ENCODE measurements at places on chromosomes 3 and 15.

DNA sequence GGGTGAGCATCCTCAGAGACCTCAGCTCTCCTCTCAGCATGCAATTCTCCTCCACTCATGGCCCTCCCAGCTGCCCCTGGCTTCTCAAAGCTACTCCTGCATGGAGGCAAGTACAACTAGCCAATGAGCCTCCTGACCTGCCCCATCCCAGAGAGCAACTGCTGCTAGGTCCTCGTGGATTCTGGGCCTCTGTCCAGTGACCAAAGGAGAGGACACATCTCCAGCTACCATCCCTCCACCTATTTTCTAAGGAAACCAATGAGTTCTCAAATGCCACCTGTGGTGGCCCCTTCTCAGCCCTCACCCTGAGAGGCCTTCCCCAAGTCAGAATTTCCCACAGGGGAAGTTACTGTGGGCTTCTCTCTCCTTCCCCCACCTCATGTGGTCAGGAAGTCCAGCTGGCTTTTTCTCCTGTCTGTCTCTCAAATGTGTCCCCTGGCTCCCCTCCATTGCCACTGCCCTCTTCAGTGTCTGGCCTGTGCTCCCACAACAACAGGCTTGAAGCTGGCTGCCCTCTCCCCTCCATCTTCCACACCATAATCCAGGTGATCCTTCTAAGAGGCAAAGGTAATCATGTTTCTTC, 43.0 kb downstream of the LIPC start:
- no peak for DNase-seq

DNA sequence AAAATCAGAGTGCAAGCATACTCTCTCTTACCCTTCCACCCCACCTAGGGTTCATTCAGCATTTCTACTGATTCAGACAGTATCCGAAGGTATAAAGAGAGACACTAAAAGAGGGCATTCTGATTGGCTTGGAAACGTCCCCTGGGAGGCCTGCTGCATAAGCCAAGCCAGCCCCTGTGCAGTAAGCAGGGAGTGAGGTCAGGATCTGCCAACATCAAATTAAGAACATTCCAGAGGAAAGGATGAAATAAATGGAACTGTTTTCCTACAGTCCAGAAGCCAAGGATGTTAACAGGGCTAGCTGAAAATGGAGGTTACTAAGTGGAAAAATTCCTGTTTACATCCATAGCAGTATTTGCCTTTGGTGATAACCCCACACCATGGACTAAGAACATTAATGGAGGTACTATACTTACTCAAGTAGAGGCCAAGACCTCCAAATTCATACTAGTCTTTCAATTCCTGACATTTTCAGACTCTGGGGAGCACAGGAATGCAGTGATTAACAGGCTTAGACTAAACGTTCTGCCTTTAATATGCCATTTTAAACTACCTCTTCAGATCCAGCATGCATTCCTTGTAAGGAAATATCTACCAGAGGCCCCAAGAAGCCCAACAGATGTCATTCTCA, 34.5 kb downstream of the NPTN start:
- no peak for DNase-seq

DNA sequence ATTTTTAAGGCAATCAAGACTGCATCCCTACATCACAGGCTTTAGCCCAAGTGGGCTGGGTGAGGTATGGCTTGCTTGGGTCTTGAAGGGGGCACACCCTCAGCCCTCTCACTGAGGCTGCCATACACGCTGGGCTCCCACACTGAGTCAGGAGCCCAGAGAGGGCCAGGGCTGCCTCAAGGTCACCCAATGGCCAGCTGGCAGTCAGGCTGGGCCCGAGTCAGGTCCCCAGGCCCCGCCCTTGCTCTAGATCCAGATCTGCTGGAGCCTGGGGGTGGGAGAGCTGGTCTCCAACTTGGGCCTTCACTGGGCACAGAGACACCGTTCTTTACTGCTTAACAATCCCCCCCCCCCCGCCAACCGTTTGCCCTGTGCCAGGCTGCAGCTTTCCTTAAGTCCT, 88.1 kb downstream of the IQSEC1 start:
- DNase-seq = no peak

DNA sequence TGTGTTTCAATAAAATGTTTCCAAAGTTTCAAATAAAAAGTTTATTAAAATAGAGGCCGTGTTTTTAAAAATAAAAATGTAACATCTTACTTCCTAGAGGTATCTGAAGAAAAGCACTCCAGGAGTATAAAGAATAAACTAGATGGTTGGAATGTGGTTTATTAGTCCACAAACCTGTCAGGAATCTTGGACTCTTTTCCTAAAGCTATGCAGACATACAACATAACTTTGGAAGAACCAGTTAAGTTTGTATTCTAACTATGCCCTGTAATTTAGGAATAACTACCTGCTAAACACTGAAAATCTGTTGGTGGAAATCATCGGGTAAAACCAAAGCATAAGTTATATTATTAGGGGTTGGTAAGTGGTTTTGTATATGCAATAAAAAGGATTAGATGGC, 51.6 kb downstream of the PPARG start:
- DNase-seq = no peak

DNA sequence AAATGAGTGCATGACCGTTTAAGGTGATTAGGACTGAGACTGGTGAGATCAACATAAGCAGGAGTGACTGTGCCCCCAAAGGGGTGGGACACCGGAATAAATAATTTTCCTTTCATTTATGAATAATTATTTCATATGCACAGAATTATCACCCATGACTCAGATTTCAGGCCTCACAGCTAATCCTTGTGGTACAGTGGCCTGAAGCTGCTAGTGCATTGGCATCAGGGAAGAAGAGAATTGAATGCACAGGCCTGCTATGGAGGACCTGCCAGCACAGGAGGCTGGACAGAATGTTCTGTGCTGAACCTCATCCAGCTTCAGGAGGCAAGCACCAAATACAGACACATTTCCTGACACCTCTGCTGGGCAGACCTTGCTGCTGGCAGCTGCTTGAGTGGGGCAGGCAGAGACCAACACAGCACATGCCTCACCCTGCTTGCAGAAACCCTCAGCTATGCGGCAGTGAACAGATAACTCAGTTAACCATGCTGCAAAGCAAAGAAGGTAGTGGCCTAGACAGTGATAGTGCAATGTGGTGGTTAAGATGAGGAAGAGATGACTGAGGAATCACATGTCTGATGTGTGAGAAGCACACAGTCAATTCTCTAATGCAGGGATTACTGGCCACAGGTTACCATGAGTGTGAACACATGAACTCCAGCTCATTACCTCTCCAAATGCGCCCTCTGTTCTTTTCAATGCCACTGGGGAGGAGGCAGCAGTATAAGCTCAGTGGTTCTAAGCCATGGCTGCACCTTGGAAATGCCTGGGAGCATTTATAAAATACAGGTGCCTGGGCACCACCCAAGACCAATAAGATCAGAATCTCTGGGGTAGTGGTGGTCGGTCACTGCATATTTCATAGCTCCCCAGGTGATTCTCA, 68.1 kb upstream of the SCN5A start:
- DNase-seq = no peak

GRCh38 chr3:16365491-16366128, 100.6 kb downstream of the OXNAD1 start:
- no peak for DNase-seq

DNA sequence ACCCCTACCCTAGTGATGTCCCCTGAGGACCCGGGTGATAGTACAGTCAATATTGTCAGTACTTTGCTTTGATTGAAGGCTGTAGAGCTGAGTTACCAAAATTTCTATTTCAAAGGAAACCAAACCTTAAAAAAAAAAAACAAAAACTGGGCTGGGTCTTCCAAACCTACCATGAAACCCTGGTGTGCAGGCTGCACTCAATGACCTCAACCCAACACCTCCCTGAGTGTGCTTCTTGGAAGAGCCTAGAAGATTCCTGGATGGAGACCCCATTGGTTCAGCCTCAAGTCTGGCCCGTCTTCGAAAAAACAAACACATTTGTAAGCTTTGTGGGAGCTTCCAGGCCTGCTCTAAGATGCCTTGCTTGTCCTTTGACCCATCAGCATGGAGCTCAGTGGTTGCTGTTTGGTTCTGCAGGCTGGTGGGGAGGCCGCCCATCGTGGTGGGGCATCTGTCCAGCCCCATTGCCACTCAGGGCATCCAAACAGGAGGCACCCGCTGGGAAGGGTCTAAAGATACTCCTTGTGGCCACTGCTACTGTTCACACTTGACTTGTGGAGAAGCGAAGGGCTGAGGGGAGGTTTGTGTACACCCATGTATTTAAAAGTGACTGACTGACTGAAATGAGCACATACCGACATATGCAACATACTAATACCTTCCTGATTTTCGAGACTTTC, 32.2 kb downstream of the CRTAP start:
- no peak for DNase-seq

- no peak for DNase-seq
Observed at GRCh38 chr3:33111581-33111980, 2.2 kb upstream of the CRTAP start.

DNA sequence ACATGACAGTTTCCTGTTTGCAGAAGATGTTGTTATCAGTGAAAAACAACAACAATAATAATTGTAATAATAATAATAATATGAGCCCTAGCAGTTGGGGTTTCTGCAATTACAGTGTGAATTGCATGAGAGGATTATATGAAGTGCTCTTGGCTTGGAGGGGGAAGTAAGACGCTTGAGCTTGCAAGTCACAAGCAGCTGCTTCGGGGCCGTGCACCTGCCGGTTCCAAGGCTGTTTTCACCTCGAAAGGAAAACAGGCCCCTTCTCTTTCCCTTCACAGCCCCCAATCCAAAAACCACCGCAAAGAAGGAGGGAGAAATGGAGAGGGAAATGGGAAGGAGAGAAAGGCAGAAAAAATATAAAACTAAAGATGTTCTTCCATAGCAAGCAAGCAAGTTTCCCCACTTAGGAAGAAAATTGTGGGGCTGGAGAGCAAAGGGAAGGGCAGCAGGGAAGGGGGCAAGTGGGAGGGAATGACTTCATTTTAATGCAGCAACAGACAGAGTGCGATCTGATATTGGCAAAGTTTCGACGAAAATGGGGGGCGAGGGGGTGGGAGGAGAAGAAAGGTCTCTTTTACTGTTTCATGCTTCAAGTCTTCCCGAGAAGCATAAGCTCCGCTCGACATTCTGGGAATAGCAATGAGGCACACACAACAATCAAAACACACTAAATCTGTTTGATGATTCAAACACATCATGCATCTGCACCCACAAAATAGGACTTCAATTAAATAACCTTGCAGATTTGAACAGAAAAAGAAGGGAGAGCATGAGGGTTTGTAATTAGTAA, 284.2 kb upstream of the ATP11B start:
- DNase-seq = no peak

DNA sequence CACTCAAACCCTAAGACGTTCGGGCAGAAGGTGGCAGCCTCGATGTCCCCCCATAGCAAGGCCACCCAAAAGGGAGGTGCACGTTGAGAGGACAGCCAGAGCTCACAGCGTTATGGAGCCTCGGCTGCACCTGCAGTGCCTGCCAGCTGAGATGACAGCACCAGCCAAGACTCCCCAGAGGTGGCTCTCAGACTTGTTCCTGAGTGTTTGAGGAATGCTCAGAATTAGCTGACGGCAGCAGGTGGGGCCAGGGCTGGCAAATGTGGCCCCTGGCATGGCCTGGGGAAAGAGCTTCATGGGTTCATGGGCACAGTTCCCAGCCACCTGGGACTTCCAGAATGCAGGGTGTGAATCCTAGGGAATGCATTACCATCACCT, 177.8 kb downstream of the KLF13 start:
- DNase-seq = no peak

- DNase-seq = no peak
Observed at GRCh38 chr3:144362126-144362525, 390.5 kb downstream of the DIPK2A start.

DNA sequence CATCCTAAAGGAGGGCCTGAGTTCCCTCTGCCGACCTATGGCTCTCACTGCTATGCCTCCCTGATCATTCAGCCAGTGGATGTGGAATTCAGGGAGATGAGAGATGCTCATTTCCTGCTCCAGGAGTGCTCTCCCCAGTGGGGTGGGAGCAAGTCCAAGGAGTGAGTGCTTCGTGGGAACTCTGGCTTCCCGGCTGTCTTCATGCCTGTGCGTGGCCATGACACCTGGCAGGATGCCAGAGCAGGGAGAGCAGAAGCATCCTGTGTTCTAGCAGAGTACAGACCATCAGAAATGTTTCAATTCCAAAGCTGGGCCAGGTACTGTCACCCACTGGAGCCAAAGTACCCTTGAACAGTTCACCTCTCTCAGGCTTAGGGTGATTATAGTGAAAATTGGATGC, 45.1 kb downstream of the APH1B start:
- DNase-seq = no peak

DNA sequence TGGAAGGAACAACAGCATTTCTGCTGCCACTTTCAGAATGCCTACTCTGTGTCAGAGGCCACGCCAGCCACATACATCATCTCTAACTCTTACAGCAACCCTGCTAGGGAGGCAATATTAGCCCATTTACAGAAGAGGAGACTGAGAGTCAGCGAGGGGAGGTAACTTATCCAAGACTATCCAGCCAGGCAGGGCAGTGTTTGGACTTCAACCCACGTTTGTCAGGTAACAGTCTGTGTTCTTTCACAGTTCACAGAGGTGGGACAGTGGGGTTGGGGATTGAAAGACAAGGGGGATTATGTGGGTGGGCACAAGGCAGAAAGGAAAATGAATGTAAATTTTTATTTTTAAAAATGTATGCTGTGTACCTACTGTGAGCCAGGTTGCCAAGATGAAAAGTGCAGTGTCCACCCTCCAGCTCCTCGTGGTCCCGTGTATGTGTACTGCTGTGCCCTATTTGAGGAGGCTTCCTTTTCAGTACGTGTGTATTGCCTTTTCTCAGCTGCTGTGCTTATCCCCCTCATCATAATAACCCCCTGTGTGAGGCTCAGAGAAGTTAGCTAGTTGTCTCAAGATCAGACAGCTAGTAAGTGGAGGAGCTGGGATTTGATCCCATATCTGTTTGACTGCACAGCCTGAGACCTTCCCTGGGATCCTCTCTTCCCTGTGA, 16.5 kb upstream of the ATP2B2 start:
- no peak for DNase-seq

DNA sequence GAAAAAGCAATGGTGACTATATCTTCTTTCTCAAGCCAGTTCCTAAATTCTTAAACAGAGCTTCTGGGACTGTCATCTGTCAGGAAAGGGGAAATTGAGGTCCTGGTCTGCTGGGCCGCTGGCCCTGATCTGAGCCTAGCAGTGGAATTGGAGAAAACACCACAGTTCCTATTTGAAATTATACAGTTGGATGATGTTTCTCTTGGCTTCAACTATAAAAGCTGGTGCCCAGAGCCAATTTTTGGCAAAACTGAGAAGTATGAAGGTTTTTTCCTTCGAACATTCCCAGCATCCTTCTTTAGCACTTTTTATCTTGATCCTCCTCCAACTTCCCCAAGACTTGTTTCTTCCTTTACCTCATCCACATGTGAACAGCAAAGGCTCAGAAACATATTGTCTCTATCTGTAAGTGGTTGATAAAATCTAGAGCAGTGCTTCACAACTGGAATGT, 83.9 kb downstream of the CD47 start:
- no peak for DNase-seq

All from cortex of kidney (tissue), 1 donor.